ENCODE measurements at places on chromosomes 12 and 14.

GRCh38 chr14:46571970-46572369, 79.6 kb downstream of the RPL10L start:
- no peak for DNase-seq

- no peak for DNase-seq
Observed at GRCh38 chr12:103908877-103909276, 21.3 kb upstream of the HSP90B1 start.

GRCh38 chr12:54195080-54195736, 6.4 kb upstream of the SMUG1 start:
- DNase-seq, result no peak

DNA sequence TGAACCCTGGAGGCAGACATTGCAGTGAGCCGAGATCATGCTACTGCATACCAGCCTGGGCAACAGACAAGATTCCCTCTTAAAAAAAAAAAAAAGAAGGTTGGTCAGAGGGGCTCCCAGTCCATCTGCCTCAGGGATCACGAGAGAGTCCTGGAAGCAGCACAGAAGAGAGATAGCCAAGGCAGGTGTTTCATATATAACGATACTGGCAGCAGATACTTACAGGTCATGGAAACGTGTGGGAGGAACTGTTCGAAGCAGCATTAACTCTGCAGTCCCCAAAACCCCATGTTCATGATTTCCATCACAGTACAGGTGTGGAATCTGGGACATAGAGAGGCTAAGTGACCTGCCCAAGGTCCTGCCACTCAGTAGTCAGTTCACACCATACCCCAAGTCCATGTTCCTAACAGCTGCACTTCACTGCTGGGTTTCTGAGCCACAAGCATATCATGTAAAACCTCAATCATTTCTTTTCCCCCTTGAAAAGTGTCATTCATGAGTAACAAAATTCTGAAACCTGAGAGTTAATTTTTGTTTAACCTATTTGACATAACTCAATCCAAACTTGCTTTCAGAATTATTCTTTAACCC, 16.7 kb downstream of the CDK2AP1 start:
- DNase-seq, result no peak

- DNase-seq, result no peak
Observed at GRCh38 chr12:78885466-78885865, 20.9 kb downstream of the SYT1 start.

GRCh38 chr12:53424626-53425514, 1.2 kb downstream of the AMHR2 start:
- DNase-seq, result no peak

DNA sequence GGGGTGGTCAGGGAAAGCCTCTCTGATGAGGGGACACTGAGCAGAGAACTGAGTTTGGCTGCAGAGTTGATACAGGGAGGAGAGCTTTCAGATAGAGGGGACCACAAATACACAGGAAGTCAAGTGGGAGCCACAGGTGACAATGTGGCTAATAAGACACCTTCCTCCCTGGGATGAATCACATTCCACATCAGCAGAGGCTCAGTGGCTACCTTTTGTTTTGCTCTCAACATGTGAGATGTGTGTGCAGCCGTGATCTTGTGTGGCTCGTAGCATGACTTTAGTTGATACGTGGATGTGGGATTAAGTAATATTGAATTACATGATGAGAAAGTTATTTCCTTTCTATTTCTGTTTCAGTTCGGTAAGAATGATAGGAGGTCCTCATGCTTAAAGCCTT, 7.5 kb downstream of the CRADD start:
- DNase-seq, result no peak

- no peak for DNase-seq
Observed at GRCh38 chr12:66036317-66036716, 94.2 kb downstream of the LLPH start.

DNA sequence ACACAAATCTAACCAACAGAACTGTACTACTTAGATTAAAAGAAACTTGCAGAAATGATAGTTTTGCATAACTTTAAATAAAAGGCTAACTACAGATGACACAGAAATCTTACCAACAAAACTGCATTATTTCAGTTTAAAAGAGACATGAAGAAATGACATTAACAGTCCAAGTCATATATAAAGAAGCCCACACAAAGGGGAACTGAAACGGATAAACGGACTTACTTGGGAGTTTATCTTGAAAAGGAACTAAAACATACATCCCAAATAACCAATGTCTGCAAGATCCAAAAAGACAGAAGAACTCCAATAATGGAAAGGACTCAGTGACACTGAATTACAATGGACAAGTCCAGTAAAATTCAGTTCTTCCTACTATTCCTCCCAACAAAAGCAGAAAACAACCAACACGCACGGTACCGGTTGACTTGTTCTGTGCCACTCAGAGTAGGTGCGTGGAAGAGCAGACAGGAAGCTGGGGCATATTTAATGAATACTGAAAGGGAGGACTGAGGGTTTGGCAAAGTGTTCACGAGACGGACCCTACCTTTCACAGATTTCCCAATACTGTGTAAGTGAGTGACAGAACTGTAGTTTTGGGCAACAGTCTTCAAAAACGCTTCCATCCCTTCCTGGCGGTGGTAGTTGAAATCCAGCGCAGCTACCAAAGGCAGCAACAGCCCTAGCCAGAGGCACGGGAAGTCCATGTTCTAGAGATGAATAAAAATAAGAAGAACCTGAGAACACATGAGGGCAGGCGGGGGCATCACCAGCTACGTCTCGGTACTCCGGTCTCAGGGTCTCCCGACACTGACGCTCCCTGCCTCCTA, 627 bp downstream of the CPM start:
- DNase-seq, result no peak

GRCh38 chr12:119940897-119941296, 48.1 kb upstream of the BICDL1 start:
- no peak for DNase-seq

- no peak for DNase-seq
Observed at GRCh38 chr14:65160091-65160490, 57.8 kb upstream of the MAX start.

- no peak for DNase-seq
Observed at GRCh38 chr12:123532808-123533649, 490 bp downstream of the RILPL1 start.

- DNase-seq, result no peak
Observed at GRCh38 chr14:74735125-74735524, 22.2 kb downstream of the FCF1 start.

GRCh38 chr14:94312481-94313246, 10.5 kb downstream of the SERPINA6 start:
- DNase-seq, result no peak

- DNase-seq, result no peak
Observed at GRCh38 chr12:7934091-7934888, 1.7 kb downstream of the SLC2A3 start.

DNA sequence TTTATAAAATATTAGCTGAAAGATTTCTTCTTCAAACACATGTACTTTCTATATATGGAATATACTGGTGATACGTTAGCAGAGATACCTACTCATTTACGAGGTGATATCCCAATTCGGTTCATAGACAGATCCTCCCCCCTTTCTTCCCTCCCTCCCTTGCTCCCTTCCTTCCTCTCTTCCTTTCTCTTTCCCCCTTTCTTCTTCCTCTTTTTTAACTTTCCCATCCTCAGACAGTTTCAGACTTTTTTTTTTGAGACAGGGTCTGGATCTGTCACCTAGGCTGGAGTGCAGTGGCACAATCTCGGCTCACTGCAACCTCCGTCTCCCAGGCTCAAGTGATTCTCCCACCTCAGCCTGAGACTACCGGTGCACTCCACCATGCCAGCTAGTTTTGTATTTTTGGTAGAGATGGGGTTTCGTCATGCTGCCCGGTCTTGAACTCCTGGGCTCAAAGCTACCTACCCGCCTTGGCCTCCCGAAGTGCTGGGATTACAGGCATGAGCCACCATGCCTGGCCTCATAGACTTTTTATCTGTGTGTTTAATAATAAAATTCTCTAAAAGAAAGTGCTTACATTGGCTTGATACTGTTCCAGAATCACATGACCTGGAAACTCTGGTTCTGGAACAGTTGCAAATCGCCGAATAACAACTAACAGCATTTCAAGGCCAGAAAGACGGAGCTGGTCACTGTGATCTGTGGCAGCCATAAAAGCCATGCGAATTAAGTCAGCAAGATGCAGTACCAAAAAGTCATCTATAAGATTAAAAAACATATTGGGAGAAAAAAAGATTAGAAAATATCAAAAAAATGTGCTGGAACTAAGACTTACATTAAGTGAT, 99.2 kb downstream of the HEATR5A start:
- no peak for DNase-seq

DNA sequence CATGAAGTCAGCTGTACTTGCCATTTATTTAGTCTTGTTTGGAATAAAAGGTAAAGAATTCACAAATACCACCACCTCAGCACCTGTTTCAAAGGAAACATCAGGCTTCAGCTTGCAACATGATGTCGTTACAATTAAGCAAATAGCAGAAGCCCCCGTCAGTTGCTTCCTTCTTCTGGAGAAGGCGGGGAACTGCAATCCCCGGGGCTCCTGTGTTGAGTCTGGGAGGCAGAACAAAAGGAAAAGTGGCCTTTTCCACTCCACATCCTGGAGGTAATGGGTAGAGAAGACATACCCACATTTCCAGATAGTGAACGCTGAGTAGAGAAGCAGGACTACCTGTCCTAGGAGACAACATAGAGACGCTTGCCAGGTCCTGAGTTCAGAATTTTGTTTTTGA, 92.8 kb downstream of the DNAH10 start:
- DNase-seq, result no peak

- DNase-seq, result no peak
Observed at GRCh38 chr14:55103005-55103640, 25.9 kb upstream of the LGALS3 start.

- no peak for DNase-seq
Observed at GRCh38 chr12:16560273-16560672, 45.7 kb downstream of the LMO3 start.

DNA sequence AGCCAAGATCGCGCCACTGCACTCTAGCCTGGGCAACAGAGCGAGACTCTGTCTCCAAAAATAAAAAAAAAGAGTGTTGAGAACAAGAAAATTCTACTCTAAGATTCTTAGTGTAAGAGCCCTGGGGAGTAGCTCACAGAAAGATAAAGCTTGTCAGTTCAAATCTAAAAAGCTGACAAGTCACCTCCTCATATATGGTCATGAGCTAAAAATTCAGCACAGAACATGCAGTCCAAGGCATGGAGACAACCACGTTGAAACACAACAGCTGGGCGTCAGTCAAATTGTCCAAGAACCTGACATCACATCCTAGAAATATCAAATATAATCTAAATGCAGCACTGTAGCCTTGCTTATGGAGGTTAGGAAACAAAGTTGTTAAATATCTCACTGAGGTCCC, 47.8 kb downstream of the CLIP1 start:
- no peak for DNase-seq

GRCh38 chr12:122421187-122421820, 1.2 kb downstream of the CLIP1 start:
- DNase-seq, result peak; percentile 33

DNA sequence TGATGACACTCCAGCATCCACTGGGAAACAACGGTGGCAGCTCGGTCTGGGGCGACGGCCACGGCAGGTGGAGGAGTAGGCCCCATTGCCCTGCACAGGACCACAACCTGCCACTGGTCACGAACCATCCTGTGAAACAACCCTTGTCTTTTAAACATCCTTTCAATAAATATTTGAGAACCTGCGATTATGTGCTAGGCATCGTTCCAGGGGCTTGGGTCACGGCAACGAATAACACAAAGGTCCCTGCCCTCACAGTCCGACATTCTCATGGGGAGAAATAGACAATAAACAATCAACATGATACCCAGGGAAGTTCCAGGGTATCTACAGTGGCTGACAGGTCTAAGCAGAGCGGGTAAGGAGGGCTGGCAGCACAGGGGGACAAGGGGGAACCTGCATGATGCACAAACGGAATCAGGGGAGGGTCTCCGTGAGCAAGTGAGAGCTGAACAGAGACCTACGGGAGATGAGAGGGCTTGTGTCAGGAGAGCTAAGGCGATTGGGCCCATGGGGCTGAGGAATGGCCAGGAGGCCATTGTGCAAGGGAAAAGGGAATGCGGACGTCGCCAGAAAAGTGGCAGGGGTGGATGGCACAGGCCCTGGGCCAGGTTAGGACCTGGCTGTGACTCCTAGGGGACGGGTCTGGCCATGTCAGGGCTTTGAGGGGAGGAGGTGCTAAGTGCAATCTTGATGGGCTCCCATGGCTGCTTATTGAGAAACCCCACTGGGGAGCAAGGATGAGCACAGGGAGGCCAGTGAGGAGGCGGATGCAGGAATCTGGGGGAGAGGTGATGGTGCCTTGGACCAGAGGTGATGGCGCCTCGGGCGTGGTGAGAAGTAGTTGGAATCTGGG, 9.7 kb downstream of the SCARB1 start:
- DNase-seq, result no peak

DNA sequence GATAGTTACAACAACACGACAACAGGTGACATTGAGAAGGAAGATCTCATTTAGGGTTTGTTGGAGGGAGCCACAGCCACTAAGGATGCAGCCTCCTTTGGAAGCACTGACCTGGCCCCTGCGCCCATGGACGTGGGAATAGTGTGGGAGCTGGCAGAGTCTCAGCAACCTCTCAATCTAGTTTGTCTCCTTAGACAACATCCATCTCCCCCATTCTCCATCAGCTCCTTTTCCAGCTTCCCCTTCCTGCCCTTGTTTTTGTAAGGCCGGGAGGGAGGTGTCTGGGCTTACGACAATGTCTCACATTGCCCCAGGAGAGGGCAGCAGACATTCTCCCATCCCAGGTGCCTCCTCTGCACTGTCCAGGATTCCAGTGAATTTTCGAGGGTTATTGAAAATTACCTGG, 170.2 kb upstream of the PZP start:
- no peak for DNase-seq

GRCh38 chr12:80553316-80553715, 109.3 kb downstream of the PTPRQ start:
- DNase-seq, result no peak

DNA sequence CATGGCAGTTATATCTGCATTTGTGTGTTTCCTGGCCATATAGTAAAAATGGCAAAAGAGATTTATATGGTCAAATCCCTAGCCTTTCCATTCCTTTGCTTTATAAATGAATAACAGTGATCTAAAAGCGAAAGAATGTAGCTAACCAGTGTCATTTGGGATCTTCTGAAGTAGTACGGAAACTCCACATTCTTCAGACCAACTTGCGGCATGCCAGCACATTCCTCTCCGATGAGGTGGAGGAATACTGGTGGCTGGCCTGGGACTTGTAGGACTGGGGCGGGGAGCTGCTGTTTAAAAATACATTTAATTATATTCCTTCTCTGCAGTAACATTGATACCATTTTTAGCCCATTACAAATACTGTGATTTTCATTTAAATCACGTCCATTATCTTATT, 85.3 kb downstream of the SAMD4A start:
- DNase-seq, result no peak

- DNase-seq, result no peak
Observed at GRCh38 chr12:40969796-40970195, 218.3 kb upstream of the PDZRN4 start.

GRCh38 chr12:18158774-18159557, 69.0 kb upstream of the RERGL start:
- DNase-seq, result peak; percentile 47

GRCh38 chr14:30921305-30921704, 46.9 kb downstream of the COCH start:
- DNase-seq, result no peak

GRCh38 chr14:77009014-77009413, 19.5 kb downstream of the IRF2BPL start:
- no peak for DNase-seq

GRCh38 chr12:127621366-127621765, 645.6 kb upstream of the TMEM132C start:
- DNase-seq, result no peak

- no peak for DNase-seq
Observed at GRCh38 chr14:91743305-91743653, 11.4 kb upstream of the CATSPERB start.
